ENCODE measurements at places on chromosomes 3 and 15. TPM values are rescaled to one million over a fixed set of nuclear protein-coding genes. Genes with fewer than 3 reads are reported as not detected.

GRCh38 chr3:133292296-133292695 is 107.6 kb upstream of the BFSP2 start:
- no peaks in the 10 kb centered on the region for H3K4me1 ChIP-seq
- no peak overlapping the region for H3K27ac ChIP-seq
- H3K4me3 ChIP-seq, result no peak overlapping the region
- no peaks in the 10 kb centered on the region for H3K27me3 ChIP-seq
- H3K36me3 ChIP-seq, result no peaks in the 10 kb centered on the region

GRCh38 chr15:100105101-100105500 is 236.7 kb downstream of the ADAMTS17 start:
- H3K4me3 ChIP-seq, result no peak overlapping the region
- no peaks in the 10 kb centered on the region for H3K4me1 ChIP-seq
- no peak overlapping the region for H3K27ac ChIP-seq
- no peaks in the 10 kb centered on the region for H3K36me3 ChIP-seq

DNA sequence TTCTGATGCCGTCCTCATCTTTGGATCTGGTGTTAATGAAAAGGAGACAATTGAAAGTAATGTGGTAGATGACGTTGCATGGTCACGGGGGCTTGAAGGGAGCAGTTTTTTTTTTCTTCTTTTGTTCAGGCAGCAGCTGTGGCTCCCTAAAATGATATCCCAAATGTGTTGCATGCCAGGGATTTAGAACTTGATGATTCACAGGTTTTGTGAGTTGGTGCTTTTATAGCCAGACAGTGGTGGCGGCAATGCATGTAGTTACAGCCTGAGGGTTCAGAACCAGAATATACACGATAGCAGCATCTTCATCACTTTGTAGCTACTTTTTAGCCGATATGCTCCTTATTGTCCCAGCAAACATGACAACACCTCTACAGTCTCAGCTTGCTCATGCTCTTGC is 133.4 kb downstream of the CHST2 start:
- H3K4me1 ChIP-seq, result no peaks in the 10 kb centered on the region
- no peak for DNase-seq
- H3K27ac ChIP-seq, result no peak overlapping the region
- H3K4me3 ChIP-seq, result no peak overlapping the region
- no peaks in the 10 kb centered on the region for H3K27me3 ChIP-seq

GRCh38 chr15:84598250-84598649 is 2.6 kb upstream of the ZSCAN2 start:
- no peaks in the 10 kb centered on the region for H3K36me3 ChIP-seq
- H3K27me3 ChIP-seq, result no peaks in the 10 kb centered on the region
- DNase-seq, result no peak

GRCh38 chr3:115071166-115071565 is 75.9 kb downstream of the ZBTB20 start:
- H3K27ac ChIP-seq, result peak overlapping the region; percentile 25
- no peaks in the 10 kb centered on the region for H3K36me3 ChIP-seq
- H3K27me3 ChIP-seq, result no peaks in the 10 kb centered on the region
- H3K4me1 ChIP-seq, result no peaks in the 10 kb centered on the region
- H3K4me3 ChIP-seq, result no peak overlapping the region

The SERINC4 gene
- not detected for polyA plus RNA-seq

The P2RY12 gene
- 62.7 TPM for polyA plus RNA-seq

- H3K27me3 ChIP-seq, result no peaks in the 10 kb centered on the region
- H3K4me3 ChIP-seq, result peak overlapping the region; percentile 78
- DNase-seq, result no peak
- peaks cover 44% of the 10 kb centered on the region for H3K4me1 ChIP-seq
- H3K27ac ChIP-seq, result peak overlapping the region; percentile 47
Observed at GRCh38 chr15:89333959-89334509, 590 bp downstream of the POLG start.

The SH2D7 gene
- polyA plus RNA-seq, result 0.92 TPM

- no peak overlapping the region for H3K27ac ChIP-seq
- H3K4me1 ChIP-seq, result no peaks in the 10 kb centered on the region
- no peak for DNase-seq
- no peak overlapping the region for H3K4me3 ChIP-seq
- no peaks in the 10 kb centered on the region for H3K36me3 ChIP-seq
- no peaks in the 10 kb centered on the region for H3K27me3 ChIP-seq
Observed at GRCh38 chr15:70672081-70672480, 91.3 kb downstream of the UACA start.

- H3K27ac ChIP-seq, result no peak overlapping the region
- no peak for DNase-seq
- H3K36me3 ChIP-seq, result peaks cover 8% of the 10 kb centered on the region
- H3K4me1 ChIP-seq, result peaks cover 27% of the 10 kb centered on the region
- no peaks in the 10 kb centered on the region for H3K27me3 ChIP-seq
Observed at GRCh38 chr3:52084954-52085680, 28.7 kb upstream of the DUSP7 start.

The RLBP1 gene
- polyA plus RNA-seq, result 3.6 TPM

The CADPS gene
- polyA plus RNA-seq, result 184 TPM

DNA sequence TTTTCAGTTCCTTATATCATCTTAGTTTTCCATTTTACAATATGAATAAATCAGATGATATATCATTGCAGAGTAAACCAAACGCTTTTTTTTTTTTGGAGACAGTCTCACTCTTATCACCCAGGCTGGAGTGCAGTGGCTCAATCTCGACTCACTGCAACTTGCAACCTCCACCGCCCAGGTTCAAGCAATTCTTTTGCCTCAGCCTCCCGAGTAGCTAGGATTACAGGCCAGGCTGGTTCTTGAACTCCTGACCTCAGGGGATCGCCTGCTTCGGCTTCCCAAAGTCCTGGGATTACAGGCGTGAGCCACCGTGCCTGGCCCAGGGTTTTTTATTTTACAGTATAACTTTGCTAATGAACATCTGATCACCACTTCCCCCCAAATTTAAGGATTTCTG is 5.9 kb upstream of the EBLN2 start:
- DNase-seq, result no peak
- H3K4me3 ChIP-seq, result no peak overlapping the region
- H3K36me3 ChIP-seq, result no peaks in the 10 kb centered on the region
- no peaks in the 10 kb centered on the region for H3K27me3 ChIP-seq

DNA sequence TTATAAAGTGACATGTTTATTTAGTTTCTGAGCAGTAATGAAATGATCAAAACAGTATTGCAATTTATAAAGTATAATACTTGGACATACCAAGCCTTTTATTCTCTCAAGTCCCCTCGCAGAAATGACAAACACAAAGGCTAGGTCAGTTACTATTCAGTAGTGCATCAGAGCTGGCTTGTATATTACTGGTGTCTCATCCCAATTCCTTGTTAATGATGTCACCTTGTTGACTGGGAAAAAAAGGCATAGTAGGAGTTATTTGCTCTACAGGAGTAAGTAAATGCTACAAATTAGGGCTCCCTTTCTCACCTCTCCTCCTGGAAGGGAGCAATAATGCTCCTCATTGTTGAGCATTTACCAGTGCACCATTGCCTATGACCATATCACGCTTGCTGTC is 317.6 kb downstream of the CHL1 start:
- no peak overlapping the region for H3K4me3 ChIP-seq
- no peaks in the 10 kb centered on the region for H3K27me3 ChIP-seq
- H3K4me1 ChIP-seq, result no peaks in the 10 kb centered on the region
- H3K27ac ChIP-seq, result no peak overlapping the region
- no peak for DNase-seq
- no peaks in the 10 kb centered on the region for H3K36me3 ChIP-seq

DNA sequence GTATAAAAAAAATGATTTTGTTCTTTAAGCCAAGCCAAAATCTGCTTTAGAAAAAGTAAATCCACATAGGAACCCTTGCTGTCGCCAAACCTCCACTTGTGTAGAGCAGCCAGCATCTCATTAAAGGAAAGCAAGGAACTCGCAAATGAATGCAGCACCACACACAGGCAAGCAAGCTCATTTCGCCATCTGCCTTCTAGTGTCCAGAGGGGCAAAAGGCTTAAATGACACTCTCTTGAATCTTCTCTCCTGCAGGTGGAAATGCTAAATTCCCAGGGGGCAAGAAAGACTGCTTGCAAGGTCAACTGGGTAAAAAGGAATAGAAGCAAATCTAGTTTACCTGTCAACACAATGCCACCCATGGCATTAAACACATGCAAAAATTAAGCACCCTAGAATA is 2.4 kb downstream of the MB21D2 start:
- peaks cover 3% of the 10 kb centered on the region for H3K27me3 ChIP-seq
- no peak overlapping the region for H3K27ac ChIP-seq
- no peak for DNase-seq
- peak overlapping the region; percentile 30 for H3K4me3 ChIP-seq
- H3K4me1 ChIP-seq, result peaks cover 15% of the 10 kb centered on the region

GRCh38 chr15:58758141-58758540 is 8.6 kb upstream of the ADAM10 start:
- no peaks in the 10 kb centered on the region for H3K36me3 ChIP-seq
- DNase-seq, result peak; percentile 9
- no peak overlapping the region for H3K27ac ChIP-seq
- no peaks in the 10 kb centered on the region for H3K27me3 ChIP-seq
- no peaks in the 10 kb centered on the region for H3K4me1 ChIP-seq

The DGKG gene
- 10.2 TPM for polyA plus RNA-seq
